ENCODE measurements at places on chromosomes 4 and X.

DNA sequence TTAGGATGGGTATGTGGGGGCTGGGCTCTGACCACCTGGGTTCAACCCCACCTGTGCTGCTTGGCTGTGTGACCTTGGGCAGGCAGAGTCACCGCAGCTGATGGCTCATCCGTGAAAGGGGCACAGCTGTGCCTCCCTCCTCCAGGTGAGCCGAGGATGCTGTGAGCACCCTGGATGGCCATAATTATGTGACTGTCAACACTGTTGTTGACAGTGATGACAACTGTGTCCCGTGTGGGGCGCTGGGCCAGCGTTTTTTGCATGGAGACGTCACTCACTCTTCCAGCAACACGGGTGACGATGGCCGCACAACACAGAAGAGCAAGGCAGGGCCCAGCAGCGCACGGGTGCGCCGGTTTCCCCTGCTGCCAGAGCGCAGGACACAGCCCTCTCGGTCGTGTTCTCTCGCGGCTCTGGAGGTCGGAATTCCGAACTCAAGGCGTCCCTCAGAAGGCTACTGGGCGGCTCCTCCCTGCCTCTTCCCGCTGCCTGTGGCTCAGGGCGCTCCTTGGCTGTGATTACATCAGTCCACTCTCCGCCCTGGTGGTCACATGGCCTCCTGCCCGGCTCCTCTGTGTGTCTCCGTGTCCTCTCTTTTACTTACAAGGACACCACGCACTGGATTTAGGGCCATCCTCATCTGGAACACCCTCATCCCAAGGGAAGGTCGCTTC lies 1.3 kb downstream of the SH3TC1 start:
- no peak for DNase-seq

DNA sequence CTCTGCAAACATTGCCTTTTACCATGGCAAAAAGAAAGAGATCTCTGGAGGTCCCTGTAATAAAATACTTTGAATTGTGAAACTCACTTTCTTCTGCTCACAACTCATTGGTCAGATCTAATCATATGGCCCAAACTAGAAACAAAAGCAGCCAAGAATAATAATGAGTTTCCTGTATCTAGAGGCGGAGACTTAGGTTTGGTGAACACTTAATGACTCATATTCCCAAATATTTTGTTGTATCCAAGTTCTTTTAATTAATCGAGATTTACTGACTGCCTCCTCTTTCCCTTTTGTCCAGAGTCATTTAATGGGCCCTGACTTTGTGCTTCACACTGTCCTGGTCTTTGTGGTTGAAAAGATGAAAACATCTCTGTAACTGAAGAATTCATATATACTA lies 190.6 kb downstream of the CCSER1 start:
- no peak for DNase-seq

- DNase-seq: no peak
Observed at GRCh38 chrX:17735406-17735805, 1.9 kb upstream of the SCML1 start.

DNA sequence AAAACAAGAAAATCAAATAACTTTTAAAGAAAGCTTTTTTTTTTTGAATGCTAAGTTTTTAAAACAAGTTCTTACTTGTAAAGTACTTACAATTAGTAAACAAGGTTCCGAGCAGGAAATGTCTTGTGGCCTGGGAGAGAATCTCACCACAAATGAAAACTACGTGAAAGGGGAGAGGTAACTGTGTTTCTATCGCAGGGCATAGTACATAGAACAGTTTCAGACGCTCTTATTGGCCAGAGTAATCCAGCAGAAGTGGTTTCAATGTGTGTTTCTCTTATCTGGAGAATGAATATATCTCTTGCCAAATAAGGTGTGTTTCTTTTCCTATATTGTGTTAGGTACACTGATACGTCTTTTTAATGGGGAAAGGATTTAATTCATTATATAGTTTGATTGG lies at the start of gene PLAC8:
TSS of gene PLAC8 (minus strand) at position 154 of the 400 bp plus-strand sequence. CDS start 6,808 bp downstream, outside the sequence.
- no peak for DNase-seq

All from vagina (tissue), 2 donors.